ENCODE measurements at places on chromosomes 12 and 14. TPM values are rescaled to one million over a fixed set of nuclear protein-coding genes. Genes with fewer than 3 reads are reported as not detected.

INHBC gene
- total RNA-seq: 0.20 TPM

KRT72 gene
- 0.17 TPM for total RNA-seq

DNA sequence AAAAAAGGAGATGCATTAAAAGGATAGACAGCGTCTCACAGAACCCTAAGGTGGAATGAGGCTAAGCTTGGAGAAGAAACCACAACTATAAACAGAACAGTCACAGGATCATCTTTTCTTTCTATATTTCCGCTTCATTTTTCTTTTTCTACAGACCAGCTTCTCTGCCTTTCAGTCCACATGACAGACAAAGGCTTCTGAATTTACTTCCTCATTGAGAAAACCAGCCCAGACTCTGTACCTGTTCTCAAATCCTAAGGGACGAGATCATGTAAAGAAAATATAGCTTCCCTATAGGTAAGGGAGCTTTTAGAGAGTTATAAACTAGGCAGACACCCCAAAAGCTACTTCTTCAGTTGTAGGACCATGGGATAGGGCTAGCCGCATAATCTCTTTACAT is 17.4 kb downstream of the SGPP1 start:
- no peak for DNase-seq

DNA sequence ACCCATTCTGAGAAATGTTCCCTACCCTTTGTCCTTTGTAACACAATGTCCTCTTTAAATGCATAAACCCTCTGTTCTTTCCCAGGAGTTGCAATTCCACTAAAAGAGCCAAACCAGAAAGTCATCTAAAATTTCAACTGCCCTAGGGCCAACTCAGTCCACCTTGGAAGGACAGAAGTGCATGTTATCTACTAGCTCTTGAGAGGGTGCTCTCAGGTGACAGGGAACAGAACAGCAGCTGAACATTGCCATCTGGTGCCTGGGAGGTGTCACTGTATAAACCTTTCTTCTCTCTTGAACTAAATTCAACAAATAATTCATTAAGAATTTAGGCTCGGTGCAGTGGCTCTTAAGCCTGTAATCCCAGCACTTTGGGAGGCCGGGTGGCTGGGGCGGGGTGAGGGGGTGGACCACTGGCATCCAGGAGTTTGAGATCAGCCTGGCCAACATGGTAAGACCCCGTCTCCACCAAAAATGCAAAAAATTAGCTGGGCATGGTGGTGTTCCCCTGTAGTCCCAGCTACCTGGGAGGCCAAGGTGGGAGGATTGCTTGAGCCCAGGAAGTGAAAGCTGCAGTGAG is 10.3 kb upstream of the FERMT2 start:
- DNase-seq: peak; percentile 58

- DNase-seq: no peak
Measured at GRCh38 chr12:4380332-4380731, 820 bp upstream of the FGF23 start.

GRCh38 chr12:92561543-92561899 is 141.3 kb upstream of the PLEKHG7 start:
- no peak for DNase-seq

- no peak for DNase-seq
Measured at GRCh38 chr14:56194042-56194441, 75.8 kb downstream of the PELI2 start.

DNA sequence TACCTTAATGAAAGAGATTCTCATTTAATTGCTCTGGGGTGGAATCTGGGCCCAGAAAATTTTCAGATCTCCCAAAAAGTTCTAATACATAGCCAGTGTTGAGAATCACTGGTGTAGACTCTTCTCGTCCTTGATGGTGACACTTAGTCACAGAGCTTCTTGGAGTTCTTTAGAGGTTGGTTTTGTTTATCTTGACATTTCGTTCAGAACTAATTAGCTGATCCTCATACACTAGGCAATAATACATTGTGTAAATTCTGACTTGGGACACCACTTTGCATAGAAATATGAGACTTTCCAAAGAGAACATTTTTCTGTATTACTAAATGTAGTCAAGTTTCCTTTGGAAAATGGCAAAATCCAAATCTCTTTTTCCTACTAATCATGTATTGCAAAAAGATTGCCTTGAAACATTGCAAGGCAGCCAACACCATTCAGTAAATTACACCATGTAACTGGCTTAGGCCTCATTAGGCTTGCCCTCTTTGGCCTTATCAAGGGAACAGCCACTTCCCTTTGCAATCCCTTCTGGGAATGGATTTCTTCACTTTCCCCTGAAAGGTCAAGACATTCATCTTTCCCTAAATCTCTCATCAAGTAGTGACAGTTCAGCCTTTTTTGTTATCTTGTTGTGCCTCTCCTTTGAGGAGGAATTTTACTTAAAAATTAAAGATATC is 102.2 kb downstream of the PAH start:
- no peak for DNase-seq

DNA sequence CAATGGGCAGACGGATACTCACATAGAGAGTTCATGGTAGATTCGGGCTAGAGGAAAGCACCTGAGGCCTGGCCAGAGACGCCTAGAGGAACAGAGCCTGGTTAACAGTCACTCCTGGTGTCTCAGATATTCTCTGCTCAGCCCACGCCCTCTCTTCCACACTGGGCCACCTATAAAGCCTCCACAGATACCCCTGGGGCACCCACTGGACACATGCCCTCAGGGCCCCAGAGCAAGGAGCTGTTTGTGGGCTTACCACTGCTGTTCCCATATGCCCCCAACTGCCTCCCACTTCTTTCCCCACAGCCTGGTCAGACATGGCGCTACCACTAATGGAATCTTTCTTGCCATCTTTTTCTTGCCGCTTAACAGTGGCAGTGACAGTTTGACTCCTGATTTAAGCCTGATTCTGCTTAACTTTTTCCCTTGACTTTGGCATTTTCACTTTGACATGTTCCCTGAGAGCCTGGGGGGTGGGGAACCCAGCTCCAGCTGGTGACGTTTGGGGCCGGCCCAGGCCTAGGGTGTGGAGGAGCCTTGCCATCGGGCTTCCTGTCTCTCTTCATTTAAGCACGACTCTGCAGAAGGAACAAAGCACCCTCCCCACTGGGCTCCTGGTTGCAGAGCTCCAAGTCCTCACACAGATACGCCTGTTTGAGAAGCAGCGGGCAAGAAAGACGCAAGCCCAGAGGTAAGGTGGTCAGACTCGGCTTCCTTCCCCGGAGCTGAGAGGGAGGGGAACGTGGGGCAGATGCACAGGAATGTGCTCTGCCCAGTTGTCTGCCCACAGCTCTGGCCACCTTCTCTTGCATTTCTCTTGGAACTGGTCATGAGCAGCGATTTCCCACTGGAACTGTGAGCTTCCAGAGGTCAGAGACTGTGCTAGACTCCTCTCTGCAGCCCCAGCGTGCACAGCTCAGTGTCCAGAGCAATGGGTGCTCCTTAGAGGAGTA is at the start of gene CD4:
Gene CD4, plus strand, starts transcription at position 557 of the 953 bp plus-strand sequence. CDS start 10,611 bp downstream, outside the sequence.
- DNase-seq: no peak

- DNase-seq: no peak
Measured at GRCh38 chr14:33996462-33996861, 45.6 kb upstream of the EGLN3 start.

DNA sequence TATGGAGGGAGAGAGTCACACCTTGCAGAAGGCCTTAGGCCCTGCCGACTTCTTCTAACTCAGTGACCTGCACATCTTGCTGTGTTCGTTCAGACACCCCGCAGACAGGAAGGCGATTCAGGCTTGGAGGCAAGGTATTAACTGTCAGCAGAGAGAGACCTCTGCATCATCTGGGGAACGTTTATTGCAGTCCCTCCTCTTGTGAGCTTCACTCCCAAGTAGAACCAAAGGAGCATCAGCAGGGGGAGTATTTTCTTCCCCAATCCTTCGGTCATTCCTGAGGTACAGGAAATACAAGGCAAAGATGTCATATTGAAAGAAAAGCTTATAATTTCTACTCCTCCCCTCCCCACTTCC is 217.9 kb downstream of the CRADD start:
- no peak for DNase-seq
